ENCODE measurements at places on chromosomes 5 and 9.

DNA sequence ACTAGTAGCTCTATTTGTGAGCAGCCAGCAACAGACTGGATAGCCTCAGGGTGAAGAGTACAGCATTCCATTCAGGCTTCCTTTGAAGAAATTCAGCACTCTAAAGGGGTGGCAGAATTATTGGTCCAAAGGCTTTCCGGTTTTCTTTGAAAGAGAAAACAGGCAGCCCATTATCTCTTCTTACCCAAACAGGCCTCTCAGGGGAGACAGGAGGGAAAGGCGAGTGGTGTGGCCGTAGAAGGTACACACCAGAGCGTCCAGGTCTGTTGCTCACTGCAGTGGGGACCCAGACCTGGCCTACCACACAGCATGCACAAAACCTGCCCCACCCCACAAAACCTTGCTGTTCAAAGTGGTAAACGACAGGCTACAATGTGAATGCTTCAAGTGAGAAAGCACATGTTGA is 83.3 kb downstream of the ZNF608 start:
- DNase-seq: no peak

DNA sequence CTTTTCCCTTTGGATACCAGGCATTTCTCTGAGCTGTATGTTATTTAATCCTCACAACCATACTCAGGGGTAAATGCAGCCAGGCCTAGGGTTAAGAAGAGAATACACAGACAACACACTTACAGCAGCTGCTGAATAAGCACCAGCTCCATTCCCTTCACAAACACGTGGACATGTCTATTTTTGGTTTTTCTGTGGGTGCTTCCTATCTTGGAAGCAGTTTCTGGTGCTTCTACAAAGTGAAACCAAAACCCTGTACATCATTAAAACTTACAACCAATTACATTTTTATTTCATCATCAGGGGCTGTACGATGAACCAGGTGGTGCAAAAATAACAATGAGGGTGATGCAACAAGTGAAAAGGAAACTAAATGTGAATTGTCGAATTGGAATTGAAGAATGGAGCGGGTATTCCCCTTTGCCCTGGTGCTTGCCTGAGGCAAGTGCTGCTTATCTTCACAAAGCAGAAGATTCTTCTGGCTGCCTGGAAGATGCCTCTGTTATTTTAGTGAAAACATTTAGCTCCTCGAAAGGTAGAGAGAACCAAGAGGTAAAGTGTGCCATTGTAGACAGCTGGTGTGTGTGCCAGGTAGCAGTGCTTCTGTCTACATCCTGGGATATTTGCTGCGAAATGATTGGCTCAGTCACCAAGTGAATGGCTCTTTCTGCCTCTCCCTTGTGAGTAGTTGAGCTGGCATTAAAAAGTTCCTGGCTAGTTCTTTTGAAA is 18.6 kb upstream of the IFNB1 start:
- peak; percentile 8 for DNase-seq

DNA sequence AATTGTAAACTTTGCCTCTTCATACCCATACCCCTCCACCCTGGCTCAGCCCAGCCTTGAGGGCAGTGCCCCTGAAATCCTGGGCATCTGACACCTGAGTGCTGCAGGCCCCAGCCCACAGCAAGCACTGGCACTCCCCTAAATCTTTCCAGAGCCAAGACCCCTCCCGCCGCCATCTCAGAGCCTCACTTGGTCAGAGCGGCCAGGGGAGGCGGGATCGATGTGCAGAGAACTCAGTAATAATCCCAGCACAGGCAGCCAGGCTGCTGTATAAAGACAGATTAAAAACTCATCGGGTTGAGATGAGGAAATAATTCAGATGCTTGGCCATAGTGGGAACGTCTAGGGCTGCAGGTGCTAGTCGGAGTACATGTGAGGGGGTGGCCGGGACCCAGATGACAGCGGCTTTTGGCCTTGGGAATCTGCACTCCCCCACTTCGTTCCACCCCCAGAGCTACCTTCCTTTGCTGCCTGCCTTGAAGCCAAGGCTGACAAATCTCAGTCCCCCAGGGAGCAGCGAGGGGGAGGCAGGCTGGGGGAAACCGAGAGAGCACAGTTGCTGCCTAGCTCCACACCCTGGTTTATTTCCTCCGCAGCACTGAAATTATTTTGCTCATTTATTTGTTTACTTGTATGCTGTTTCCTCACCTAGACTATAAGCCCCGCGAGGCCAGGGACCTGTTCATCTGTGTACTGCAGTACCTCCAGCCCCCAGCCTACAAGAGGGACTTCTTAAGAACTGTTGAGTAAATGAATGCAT is 19.5 kb upstream of the ARAP3 start:
- DNase-seq: no peak

- no peak for DNase-seq
Observed at GRCh38 chr9:69546265-69546664, 125.9 kb downstream of the APBA1 start.

DNA sequence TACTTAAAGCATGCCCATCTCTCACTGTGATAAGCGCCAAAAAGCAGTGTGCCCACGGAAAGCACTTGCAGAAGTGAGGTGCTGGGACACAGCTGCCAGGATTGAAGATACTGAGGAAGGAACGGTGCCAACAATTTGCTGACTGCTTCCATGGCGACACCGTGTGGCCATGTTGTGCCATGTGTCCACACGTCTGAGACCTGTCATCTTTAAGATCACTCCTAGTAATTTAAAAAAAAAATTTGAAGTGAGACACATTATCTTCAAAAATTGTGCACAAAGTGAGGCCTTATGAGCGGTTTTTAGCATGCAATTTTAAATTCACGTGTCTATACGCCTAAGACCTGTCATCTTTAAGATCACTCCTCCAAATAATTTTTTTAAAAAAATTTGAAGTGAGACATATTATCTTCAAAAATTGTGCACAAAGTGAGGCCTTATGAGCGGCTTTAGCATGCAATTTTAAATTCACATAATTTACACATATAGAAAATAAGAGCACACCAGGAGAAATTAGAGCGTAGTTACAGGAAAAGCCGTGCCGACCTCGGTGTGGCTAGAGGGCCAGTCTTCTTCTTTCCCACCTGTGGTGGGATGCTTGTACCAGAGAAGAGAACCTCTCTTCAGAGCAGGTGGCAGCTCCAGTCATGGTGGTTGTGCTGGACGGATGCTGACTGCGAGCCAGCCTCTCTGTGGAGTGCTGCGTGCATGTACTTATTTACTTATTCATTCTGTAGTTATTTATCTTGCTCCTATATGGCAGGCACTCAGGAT is 21.4 kb upstream of the FLT4 start:
- DNase-seq: no peak

- DNase-seq: no peak
Observed at GRCh38 chr5:161283296-161283695, 263.2 kb downstream of the GABRB2 start.

- no peak for DNase-seq
Observed at GRCh38 chr5:41648996-41649395, 138.6 kb upstream of the PLCXD3 start.

- no peak for DNase-seq
Observed at GRCh38 chr5:41408676-41409443, 101.5 kb downstream of the PLCXD3 start.

- DNase-seq: no peak
Observed at GRCh38 chr5:178246624-178247279, 14.2 kb upstream of the PHYKPL start.

DNA sequence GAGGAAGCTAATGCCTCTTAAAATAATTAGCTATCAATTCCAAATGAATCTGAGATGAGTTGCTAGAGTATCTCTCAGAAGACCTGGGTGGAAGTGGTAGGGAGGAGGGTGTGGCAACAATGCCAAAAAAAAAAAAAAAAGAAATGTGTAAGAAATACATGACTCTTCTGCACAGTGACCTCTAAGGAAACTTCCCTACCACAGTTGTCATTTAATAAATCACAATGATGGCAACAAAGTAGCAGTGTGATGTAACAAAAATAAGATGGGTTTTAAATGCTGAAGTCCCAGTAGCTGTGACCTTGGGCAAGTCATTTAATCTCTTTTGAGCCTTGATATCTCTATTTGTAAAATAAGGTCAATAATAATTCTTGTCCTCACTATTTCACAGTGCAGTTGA is 7.2 kb downstream of the FOXD1 start:
- no peak for DNase-seq

DNA sequence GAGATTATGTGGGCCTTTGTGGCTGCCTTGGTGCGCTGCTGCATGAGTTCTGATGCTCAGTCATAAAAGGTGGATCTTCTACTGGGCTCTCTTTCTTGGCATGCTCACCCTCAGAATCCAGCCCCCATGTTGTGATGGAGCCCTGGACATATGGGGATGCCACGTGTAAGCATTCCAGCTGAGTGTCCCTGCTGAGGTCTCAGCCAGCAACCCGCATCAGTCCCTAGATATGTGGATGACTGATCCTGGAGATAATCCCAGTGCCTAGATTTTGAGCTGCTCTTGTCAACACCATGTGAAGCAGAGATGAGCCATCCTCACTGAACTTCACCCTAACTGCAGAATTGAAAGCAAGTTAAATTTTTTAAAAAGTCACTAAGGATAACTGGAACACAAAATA is 390.1 kb downstream of the DMRT2 start:
- no peak for DNase-seq

DNA sequence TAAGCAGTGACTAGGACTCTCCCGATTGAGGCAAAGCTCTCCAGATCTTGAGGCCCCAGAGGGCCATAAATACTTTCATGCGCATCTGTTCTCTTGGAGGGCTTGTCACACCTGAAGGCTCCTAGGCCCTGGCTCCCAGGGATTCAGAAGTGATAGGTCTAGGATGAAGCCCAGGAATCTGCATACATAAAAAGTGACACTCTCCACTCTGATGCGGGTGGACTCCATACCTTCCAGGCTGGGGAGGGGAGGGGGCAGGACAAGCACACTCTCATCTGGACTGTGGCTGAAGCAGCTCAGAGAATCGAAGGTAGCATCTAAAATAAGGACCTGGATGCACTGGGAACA is 9.1 kb upstream of the CYSTM1 start:
- DNase-seq: no peak

DNA sequence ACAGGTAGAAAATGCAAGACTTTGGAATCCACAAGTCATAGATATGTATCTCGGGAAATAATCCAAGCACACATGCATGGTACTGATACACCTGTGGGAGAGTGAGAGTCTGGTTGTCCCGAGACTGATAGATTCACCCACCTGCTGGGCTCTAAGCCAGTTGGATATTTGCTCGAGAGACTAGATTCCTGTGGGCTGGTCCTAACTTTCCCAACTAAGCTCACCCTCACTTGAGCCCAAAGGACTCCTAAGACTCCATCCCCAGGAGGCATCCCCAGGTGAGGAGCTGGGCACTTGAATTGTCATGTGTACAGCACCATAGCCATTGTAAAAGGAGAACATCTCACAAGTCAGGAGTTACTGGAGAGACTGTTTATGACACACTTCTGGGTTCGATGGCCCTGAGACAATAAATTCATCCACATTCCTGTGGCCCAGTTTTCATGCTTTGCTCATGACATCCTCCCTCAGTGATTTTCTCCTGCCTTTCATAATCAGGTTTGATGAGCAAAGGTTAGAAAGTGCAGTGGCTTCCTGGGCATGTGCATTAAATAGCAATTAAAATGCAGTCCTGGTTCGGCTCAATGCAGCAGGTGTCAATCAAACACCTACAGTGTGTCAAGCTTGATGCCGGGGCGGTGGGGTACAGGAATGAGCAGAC is 18.1 kb downstream of the SLC1A1 start:
- DNase-seq: no peak

GRCh38 chr9:131406563-131407436 is 12.9 kb downstream of the PRRC2B start:
- no peak for DNase-seq

- DNase-seq: no peak
Observed at GRCh38 chr5:3598207-3598606, 2.6 kb downstream of the IRX1 start.

DNA sequence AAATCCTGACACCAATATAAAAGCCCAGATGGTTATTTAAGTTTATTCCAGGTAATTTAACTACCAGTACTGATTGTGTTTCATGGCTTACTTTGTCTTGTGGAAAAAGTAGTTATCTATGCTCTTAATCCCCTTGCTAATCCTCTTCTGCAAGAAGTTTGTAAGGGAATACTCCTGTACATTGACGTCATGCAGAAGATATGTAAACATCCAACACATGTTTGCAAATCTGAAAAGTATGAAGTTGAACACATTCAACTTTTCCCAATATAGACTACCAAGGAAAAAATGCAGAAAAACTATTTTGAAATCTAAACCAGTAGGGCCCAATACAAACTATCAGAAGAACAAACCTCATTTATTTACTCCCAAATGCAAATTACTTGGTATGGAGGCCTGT is 56.3 kb upstream of the ELL2 start:
- no peak for DNase-seq

DNA sequence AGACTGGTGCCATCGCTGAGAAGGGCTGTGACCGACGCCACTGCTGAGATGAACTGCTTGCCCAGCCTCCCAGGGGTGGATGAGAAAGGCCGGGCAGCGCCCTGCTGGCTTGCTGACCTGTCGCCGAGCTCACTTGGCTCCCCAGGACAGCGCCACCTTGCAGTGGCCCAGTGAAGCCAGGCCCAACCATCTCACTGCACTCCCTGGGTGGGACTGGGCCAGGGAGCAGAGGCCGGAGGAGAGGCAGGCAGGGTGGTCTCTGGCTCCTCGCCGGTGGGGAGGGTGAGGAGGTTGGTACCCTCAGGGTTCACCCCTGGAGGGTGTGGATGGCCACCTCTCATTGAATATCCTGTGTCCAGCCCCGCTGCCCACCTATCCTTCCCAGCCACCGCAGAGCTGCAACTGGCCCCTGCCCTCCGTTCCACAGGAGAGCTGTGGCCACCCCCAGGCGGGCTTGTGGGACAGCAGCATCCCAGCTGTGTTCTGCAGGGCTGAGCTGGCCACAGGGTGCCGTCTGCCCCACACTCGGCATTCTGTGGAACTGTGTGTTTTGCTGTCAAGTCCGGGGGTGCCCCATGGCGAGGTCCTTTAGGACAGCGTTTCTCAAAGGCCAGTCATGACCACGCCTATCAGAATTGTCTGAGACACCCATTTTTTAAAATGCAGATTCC is 41.0 kb upstream of the FCN2 start:
- no peak for DNase-seq

- no peak for DNase-seq
Observed at GRCh38 chr9:111925017-111925770, 28.6 kb downstream of the UGCG start.

DNA sequence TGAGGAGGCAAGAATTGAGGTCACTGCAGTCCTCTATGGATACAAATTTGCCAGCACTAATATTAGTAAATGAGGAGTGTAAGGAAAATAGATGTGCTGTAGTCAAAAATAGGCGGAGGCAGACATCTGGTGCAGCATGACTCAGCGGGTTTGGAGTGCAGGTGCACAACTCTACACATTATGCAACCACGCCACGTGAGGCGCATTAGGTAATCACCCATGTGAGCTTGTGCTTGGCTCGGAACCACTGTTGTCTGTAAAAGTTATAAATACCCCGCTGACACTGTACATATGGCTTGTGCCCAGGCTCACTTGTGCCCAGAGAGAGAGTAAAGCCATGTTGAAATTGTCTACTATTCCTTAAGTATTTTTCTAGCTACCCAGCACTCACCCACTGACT is 623.5 kb upstream of the NUDT12 start:
- no peak for DNase-seq
